Vagina (tissue), 2 donors: ENCODE measurements at places on chromosomes 4 and X. TPM values are rescaled to one million over a fixed set of nuclear protein-coding genes. Genes with fewer than 3 reads are reported as not detected.

- DNase-seq = no peak
Measured at GRCh38 chrX:98409867-98410266, 1526.2 kb downstream of the RPA4 start.

Gene GLOD5
- total RNA-seq = not detected

- DNase-seq = no peak
Measured at GRCh38 chr4:23337292-23337691, 552.6 kb downstream of the PPARGC1A start.

Gene SRPX
- 118 TPM for total RNA-seq

Gene CCDC158
- not detected for total RNA-seq

Gene RELL1
- 38.8 TPM for total RNA-seq

DNA sequence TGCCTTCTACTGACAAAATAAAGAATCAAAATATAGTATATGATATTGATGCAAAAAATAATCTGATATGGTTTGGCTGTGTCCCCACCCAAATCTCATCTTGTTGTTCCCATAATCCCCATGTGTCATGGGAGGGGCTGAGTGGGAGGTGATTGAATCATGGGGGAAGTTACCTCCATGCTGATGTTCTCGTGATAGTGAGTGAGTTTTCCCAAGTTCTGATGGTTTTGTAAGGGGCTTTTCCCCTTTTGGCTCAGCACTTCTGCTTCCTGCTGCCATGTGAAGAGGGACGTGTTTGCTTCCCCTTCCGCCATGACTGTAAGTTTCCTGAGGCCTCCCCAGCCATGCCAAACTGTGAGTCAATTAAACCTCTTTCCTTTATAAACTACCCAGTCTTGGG lies 70.2 kb downstream of the TMEM165 start:
- no peak for DNase-seq

DNA sequence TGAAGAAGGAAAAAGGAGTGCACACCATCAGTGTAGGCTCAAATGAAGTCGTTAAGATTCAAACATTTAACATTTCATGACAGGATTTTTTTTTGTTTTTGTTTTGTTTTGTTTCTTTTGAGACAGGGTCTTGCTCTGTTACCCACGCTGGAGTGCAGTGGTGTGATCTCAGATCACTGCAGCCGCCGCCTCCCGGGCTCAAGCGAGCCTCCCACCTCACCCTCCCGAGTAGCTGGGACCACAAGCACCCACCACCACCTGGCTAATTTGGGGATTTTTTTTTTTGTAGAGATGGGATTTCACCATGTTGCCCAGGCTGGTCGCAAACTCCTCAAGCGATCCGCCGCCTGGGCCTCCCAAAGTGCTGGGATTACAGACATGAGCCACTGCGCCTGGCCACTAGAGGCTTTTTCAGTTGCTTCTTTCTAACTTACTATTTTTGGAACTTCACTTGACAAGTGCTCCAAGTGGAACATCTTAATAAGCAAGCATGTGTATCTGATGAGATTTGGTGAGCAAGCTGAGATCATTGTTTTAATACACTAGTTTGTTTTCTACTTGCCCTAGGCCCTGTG lies 78.9 kb upstream of the CNKSR2 start:
- DNase-seq = no peak

Gene MAGEB17
- total RNA-seq = not detected

DNA sequence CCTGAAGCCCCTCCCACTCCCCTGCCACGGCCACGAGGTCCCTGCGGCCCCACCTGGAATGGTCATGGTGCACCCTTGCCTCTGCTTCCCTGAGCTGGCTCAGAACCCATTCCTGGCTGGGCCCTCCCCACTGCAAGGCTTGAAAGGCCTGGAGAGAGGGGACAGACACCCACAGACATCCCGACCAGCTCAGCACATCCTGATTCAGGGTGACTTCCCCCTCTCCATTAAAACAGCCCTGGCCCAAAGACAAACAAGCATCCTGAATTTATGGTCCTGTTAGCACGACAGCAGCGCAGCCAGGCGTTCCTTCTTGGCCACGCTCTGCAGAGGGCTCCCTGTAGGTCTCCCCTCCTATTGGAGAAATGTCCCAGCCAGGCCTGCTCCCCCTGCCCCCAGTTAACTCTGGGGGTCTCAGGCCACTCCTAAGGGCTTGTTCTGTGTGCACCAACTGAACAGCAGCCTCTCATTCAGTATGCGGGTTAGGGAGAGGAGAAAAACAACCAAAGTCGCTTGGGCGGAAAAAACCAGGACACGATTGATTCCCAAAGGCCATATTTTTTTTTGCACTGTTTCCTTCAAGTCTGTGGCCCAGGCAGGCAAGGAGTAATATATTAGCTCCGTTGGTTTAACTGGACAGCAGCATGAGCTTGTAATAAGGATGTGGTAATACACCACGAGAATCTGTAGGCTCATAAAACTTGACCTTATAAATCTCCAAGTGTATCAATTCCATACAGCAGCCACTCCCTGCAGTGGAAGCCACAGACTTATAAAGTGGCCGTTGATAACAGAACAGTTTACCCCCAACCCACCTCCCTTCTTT lies 106.7 kb upstream of the MSX1 start:
- no peak for DNase-seq

- no peak for DNase-seq
Measured at GRCh38 chr4:114108869-114109268, 129.4 kb upstream of the ARSJ start.

DNA sequence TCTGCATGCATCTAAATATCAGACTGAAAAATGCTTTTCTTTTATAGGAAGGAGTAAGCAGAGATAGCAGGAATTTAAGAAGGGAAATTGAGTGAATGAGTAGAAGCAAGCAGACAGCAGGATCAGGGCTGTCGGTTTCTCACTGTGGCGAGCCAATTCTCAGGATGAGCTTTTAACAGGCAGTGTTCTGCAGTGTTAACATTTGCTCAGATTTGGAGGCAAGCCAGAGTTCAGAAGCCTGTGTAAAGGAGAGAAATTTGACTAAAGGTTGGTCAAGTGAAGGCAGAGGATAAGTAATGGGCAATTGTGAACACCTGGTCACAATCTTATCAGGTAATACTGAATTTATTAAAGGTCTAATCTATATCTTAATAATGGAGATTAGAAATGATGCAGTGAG lies 133.3 kb upstream of the MAGEB16 start:
- no peak for DNase-seq

DNA sequence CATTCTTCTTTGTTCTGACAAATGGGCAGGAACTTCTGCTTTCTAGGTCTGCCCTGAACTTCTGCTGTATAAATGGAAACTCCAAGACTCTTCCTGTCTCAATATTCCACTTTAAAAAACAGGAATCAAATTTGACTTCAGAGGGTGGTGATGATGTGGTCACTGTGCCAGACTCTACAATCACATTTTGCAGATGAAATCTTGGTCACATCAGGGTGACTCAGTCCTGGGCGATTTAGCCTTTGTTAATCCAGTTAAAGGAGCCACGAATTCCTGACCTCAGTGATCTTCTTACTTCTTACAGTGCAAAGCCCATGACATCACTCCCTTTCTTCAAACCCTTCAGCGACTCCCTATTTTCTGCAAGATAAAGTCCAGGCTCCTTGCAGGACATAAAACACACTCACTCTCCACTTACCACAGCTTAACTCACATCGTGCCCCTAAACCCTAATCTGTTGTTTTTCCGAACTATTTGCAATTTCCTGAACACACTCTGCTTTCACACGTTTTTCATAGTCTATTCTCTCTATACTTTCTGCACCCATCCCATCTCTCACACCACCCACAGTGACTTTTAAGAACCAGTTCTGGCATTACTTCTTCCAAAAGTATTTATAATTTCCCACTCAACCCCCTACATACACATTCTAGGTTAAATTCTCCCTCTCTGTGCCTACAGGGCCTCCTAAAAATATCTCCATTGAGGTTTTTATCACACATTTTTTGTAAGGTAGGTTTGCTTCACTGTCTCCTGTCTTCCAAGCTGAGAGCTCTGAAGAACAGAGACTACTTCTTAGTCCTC lies 11.1 kb downstream of the GASK1B start:
- no peak for DNase-seq
